T-helper 2 cell treated with Interferon-gamma antibody and Interleukin-4, amounts not matched to agents 5 μg/mL and 100 μg/mL, for 36 hours (primary cell): ENCODE measurements at places on chromosomes 3 and 15.

DNA sequence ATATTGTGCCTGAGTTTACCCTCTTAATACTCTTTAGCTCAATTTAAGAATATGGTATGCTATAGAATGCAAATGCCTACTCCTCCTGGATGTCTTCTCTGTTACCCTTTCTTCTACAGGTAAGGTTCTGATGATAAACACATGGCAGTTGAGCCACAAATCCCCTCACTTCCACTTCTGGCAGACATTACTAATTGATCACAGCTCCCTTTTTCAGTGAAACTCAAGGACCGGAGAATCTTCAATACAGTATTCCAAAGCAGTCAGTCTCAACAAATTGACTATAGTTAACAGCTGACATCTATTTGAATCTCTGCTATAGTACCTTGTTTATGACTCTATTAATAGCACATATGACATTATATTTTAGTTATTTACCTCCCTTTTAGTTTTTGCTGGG is 232.1 kb upstream of the ADAMTS9 start:
- no peak for DNase-seq

DNA sequence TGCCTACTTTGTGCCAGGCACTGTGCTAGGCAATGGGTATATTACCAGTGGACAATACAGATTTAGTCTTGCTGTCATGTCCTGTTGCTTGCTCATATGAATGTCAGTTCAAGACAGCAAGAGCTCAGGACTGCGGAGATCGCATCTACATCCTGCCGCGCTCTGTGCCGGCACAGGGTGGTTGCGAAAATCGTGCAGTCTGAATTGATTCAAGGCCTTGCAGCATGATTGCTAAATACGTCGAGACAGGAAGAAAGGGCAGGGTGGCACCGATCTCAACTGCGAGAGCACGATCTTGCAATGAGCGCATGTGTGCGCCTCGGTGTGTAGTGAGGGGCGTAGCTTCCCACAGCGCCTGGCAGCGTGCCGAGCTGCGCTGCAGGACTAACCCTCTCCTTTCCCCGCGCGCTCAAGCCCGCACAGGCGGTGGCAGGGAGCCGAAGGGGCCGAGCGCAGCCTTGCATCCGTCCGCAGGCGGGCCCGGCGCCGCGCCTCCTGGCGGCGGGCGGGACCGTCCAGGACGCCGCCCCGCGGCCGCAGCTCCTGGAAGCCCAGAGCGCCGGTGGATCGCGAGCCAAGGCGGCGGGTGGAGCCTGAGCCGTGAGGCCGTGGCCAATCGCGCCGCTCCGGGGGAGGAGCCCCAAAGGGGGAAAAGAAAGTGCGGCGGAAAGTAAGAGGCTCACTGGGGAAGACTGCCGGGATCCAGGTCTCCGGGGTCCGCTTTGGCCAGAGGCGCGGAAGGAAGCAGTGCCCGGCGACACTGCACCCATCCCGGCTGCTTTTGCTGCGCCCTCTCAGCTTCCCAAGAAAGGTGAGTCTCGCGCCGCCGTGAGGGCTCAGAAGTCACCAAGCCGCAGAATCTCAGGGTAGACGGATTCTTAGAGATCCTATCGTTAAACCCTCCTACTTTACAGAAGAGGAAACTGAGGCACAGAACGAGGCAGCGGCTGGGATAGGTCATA is at the start of gene IL1RAP:
Gene IL1RAP (plus strand): TSS at position 677 of the 962 bp plus-strand sequence. CDS start 50,205 bp downstream, outside the sequence.
- peak; percentile 89 for DNase-seq

GRCh38 chr15:52021128-52021671 is 2.2 kb downstream of the MAPK6 start:
- peak; percentile 73 for DNase-seq

DNA sequence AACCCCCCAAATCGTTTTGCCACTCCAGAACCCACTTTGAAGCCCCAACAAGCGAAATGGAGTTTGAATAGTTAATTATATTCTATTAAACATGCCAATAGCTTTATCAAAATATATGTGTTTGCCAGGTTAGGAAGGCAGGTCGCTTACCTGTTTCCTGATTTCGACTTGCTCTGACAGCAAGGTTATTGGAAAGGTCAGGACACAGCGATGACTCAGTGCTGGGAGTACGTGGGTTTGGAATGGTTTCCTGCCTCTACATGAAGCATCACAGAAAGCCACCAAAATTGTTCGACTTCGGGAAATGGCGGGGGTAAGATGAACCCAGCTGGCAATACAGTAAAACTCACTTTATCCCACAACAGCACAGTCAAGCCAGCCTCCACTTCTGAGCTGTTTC is 135.6 kb upstream of the ABI3BP start:
- no peak for DNase-seq

- DNase-seq = no peak
Observed at GRCh38 chr3:154040283-154040682, 80.9 kb upstream of the ARHGEF26 start.

DNA sequence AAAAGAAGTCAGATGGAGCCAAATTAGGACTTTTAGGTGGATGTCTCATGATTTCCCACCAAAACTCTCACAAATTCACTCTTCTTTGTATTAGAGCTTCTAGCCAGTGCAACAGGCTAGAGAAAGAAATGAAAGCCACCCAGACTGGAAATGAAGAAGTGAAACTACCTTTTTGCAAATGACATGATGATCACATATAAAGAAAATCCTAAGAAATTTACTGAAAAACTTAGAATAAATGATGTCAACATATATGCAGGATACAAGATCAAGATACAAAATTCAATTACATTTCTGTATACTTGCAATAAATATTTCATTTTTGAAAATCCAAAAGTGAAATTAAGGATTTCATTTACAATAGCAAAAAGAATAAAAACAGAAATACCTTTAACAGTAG is 110.8 kb downstream of the LRIG1 start:
- no peak for DNase-seq

GRCh38 chr3:195908694-195909581 is 587 bp upstream of the TNK2 start:
- no peak for DNase-seq

DNA sequence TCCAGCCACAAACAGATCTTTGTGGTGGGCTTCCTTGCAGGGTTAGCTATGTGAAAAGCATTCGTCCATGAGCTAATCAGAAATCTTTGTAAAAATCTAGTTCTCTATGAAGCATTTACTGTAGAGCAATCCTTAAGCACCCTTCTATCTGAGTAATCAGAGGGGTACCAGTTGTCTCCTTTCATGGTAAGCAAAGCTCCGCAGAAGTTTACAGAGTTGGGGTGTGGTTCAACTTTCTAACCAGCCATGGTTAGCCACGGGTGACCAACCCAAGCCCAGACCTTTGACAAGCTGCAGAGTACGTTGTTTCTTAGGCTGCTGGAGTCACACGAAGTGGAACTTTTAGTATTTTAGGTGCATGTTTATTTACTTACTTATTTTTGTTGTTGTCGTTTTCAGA is 77.4 kb downstream of the FLNB start:
- no peak for DNase-seq

- DNase-seq = no peak
Observed at GRCh38 chr15:28269097-28269496, 52.9 kb downstream of the HERC2 start.

- DNase-seq = no peak
Observed at GRCh38 chr3:119990888-119991287, 103.4 kb downstream of the GSK3B start.

GRCh38 chr15:39735120-39735717 is 47.4 kb downstream of the FSIP1 start:
- DNase-seq = no peak

- no peak for DNase-seq
Observed at GRCh38 chr3:37453393-37454389, 279.3 kb upstream of the LRRFIP2 start.

GRCh38 chr3:127483005-127483641 is 107.4 kb downstream of the TPRA1 start:
- DNase-seq = no peak

DNA sequence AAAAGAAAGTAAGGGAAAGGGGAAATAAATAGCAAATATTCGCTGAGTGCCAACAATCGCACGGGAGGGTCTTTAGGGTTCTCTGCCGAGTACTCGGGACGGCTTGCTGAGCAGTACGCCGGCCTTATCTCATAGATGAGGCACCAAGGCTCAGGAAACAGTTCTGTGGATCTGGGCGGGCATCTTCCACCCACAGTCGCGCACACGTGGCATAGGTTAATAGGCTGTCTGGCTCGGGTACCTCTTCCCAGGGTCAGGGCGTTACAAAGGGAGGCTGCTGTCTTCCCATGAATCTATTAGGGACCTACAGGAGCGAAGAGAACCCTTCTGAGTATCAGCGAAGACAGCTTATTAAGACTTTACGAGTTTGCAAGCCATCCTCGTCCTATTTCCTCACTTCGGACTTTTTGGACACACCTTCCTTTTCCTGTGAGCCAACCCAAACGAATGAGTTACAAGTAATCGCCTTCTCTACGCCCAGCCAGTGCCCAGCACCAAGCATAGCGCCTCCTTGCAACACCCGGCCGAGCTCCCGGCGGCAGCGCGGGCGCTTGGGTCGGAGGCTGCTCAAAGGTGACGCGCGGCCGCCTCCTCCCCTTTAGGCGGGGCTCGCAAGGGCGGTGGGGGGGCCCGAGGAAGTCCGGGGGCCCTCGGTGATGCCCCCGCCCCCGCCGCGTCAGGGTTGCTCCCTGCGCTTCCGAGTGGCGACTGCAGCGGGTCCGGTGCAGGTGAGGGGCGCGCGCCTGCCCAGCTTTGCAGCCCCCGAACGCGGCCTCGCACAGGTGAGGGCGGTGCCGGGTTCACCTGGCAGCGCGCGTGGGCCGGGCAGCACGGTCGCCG is at the start of gene MCTP2:
Gene MCTP2 (plus strand): TSS at position 679 of the 840 bp plus-strand sequence. CDS start 66,705 bp downstream, outside the sequence.
- DNase-seq = peak; percentile 92

GRCh38 chr3:155390351-155390750 is 96.9 kb upstream of the STRIT1 start:
- no peak for DNase-seq

- DNase-seq = no peak
Observed at GRCh38 chr15:38080651-38081275, 146.3 kb downstream of the TMCO5A start.

DNA sequence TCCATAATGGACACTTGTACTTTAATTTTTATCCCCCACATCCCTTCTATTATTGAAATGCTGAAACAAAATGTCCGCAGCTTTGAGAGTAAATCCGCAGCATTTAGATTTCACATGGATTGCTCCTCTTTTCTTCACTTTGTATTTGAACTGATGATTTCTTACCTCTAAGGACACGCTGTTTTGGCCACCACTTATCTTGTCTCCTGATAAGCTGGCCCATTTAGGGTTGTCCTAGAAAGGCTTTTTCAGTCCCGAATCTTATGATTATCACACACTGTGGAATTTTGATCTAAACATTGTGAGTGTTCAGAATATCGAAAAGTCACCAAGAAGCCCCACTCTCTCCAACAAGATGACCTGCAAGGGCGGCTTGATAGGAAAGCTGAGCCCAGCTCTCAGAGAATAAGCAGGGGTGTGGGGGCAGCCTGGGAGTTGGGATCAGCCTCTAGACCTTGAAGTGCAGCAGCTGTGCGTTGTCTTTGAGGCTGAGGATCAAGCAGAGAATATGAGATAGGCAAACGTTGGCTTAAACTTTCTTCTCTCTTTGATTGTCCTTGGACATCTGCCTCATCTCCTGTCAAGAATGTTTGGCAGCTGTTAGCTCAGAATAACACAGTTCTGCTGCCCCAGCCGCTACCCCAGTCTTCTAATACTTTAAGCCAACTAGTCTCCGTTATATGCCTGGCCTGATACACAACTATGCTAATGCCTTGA is 399.7 kb upstream of the NR2F2 start:
- no peak for DNase-seq

- no peak for DNase-seq
Observed at GRCh38 chr3:33718595-33718907, 497 bp upstream of the CLASP2 start.

DNA sequence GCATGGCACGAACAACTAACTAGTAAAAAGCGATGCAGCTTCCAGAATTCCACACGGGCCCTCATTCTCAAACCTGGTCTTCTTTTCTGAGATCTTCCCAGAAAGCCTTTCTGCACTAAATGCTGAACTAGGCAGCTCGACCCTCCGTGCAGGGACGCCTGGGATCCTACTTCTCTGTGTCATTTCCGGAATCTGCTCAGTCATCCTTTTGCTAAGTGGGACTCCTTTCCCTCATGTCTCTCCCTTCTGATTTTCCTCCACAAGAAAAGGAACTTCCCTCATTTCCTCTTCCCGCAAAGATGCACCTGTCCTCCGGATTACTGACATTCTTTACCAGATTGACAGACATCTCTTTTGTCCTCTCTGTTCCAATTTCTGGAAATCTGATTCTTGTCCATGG is 9.2 kb upstream of the HES1 start:
- no peak for DNase-seq

DNA sequence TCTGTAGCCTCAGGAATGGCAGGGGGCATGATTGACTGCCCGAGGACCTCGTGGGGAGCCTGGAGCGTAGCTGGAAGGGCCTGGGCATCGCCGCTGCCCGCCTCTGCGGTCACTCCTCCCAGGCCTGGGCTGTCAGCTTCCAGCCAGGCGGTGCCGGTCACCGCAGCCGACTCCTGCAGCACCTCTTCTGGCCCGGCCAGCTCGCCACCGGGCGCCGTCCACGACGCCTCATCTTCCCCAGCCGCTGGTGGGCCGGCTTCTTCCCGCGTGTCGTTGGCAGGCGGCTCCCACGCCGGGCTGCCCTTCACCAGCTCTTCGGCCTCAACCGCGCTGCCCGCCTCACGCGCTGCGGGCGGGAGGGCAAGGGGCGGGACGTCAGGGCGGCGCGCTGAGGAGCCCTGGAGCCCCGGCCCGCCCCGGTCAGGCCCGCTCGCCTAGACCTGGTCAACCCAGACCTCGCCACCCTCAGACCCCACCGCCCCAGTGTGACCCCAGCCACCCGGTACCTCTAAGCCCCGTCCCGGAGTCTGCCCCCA is 1.0 kb downstream of the CSPG5 start:
- DNase-seq = peak; percentile 8

GRCh38 chr15:82100111-82100929 is 54.5 kb upstream of the MEX3B start:
- DNase-seq = no peak

GRCh38 chr15:62753518-62754221 is 288.9 kb upstream of the TPM1 start:
- DNase-seq = no peak

DNA sequence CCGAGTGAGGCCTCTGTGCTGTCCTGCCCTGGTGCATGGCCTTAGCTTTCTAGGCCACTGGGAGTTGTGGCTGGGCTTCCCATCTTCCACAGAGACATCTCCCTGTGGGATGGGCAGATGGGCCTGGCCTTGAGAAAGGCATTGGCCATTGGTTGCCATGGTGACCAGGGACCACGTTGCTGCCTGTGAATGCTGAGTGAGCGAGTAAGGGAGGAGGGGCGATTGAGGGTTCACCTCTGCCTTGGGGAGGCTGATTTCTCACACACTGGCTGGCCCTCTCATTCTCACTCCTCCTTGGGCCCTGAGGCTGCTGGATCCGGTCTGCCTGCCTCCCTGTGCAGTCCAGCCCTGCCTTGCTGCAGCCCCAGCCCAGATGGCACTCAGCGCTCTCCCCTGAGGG is 26.4 kb upstream of the DOCK3 start:
- DNase-seq = no peak

- DNase-seq = no peak
Observed at GRCh38 chr3:156445117-156446090, 109.5 kb downstream of the SSR3 start.

- no peak for DNase-seq
Observed at GRCh38 chr15:96703794-96704550, 373.5 kb downstream of the NR2F2 start.

GRCh38 chr15:77456746-77457145 is 36.1 kb downstream of the HMG20A start:
- no peak for DNase-seq

- DNase-seq = no peak
Observed at GRCh38 chr15:87672309-87673288, 583.9 kb downstream of the NTRK3 start.
